Cardiac septum (tissue), 1 donor: ENCODE measurements at places on chromosomes 4 and X. TPM values are rescaled to one million over a fixed set of nuclear protein-coding genes. Genes with fewer than 3 reads are reported as not detected.

The CDS1 gene
- not detected for total RNA-seq

The GIMD1 gene
- not detected for total RNA-seq

The AFF2 gene
- 0.67 TPM for total RNA-seq

The MGAT4D gene
- not detected for total RNA-seq

GRCh38 chrX:40080894-40081678 is 16.7 kb downstream of the BCOR start:
- no peak for DNase-seq

DNA sequence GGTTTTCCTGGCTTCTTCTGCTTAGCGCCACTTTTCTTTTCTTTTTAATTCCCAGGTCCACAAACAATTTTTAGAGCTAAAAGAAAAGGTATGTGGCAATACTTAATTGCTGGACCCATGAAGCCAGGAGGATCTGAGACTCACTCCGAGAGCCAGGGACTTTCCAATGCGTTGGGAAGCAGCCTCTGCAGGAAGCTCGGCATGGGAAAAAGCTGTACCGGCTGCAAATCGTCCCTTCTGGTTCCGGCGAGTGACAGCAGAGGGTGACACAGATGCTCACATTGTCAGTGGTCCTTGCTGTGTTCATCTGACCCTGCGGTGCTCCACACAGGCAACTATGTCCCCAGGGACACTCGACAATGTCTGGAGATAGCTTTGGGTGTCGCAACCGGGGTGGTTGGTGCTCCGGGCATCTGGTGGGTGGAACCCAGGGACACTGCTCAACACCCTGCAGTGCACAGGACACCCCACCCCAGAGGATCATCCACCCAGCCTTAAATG is 164.0 kb downstream of the PRKX start:
- no peak for DNase-seq

DNA sequence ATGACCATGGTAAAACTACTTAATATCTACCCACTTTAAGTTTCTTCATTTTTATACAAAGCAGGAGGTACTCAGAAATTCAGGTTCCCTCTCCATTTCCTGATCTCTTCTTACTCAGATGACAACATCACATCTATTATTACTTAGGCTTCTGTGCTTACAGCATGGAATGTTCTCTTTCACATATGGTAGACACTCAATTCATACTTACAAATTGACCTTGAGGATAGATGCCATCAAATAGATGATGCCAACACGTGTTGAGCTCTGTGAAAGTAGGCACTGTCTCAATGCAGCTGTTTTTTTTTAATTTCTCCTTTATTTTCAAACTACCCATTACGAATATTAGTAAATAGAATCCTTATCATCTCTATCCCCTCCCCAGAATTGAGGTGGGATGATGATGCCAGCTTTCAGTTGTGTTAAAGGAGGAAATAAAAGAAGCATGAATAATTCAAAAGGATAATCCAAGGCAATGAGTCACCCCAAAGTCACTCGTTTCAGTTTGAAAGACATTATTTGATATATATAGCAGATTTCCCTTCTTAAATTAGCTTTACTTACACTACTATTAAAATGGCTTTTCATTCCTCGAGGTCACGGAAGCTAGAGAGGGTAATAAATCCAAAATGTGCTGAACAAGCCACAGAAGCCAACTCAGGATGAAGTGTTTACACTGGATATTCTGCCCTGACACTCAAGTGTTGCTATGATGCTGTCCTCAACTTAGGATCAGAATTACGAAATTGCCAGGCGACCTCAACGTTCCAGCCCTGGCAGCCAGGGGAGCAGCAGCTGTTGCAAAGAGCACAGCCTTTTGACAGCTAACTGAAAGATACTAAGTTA is 124.2 kb upstream of the EOLA2 start:
- no peak for DNase-seq

DNA sequence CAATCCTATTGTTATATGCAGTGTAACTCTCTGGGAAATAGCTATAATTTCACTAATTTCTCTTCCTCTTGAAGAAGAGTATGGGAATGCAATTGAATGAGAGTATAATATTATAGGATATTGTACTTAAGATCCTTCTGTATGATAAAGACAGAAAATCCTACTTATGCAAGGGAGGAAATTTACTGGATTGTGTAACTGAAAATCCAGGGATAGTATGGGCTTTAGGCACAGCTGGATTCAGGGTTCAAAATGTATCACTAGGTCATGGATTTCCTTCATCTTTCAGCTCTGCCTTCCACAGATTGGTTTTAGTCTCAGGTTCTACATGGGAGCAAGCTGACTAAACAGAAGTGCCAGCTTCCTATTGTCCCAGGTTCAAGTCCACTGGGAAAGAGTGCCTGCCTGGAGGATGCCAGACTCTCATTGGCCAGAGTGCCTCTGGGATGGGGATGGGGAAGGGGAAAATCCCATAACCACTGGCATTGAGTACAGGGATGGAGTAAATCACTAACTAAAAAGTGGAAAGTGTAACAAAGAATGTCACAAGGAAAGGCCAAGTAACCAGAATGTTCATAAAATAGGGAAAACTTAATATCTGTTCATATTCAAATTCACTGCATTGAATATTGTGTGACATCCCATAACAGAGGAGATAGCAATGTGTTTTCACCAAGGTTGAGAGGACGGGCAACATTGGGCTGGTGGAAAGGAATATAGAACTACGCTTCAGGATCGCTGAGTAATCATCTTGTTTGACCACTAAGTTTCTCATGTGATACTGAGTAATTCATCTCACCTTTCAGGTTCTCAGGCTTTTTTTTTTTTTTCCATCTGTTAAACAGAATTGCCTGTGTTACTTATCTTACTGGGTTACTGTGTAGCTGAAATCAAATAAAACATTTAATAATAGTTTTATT is 75.7 kb downstream of the ANXA3 start:
- no peak for DNase-seq

GRCh38 chrX:3697220-3697684 is 16.2 kb downstream of the PRKX start:
- no peak for DNase-seq
